Activated gamma-delta T cell treated with anti-CD3 and anti-CD28 coated beads, Interleukin-2, amount 50 U/mL, for 16 hours (primary cell): ENCODE measurements at places on chromosomes 12 and 14.
A peak's percentile ranks its signal among the peaks of the same experiment; 100 is the strongest.

DNA sequence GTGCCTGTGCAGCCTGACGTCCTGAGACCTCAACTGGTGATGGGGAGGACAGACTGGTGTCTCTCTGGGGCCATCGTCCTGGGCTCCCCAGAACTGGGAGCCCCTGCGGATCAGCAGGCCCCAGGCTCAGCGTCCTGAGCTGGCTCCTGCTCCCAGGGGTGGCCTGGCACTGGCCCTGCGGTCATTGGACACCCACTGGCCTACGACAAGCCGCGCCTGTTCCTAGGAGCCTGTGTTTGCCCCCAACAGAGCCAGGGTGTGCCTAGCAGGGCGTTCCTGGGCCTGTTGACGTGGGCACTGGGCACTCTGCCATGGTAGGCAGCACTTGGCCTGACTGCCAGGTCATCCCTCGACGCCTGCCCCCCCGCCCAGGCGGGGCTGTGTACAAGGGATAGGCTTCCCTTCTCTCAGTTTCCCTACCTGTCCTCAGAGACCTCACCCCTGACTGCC lies 8.4 kb downstream of the ADSS1 start:
- no peak for DNase-seq

DNA sequence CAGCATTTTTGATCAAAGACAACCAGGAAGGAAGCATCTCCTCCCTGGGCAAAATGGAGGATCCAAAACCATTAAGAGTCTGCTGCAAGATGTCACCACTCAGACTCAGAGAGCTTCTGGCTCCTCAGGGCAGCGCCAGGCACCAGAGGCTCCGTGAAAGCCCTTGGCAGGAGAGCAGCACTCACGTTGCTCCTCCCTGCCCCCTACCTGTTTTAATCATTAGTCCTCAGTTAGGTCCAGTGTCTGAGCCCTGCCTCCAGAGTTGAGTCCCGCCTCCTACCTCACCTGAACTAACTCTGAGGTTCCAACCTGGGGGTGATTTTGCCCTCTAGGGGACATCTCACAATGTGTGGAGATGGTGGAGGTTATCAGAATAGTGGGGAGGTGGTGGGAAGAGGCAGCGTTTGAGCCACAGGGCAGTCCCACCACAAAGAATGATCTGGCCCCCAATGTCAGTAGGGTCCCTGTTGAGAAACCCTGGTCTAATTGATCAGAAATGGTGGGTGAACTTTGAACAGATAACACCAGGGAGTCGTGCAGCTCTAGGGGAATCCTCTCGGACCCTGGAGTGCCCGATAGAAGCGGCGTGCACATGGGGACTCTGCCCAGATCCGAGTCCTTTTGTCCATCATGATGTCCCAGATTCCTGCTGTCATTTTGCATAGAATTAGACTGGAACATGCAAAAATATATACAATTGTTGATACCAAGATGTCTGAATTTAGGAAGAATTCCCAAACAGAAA lies 156.7 kb upstream of the DIO3 start:
- DNase-seq: no peak

DNA sequence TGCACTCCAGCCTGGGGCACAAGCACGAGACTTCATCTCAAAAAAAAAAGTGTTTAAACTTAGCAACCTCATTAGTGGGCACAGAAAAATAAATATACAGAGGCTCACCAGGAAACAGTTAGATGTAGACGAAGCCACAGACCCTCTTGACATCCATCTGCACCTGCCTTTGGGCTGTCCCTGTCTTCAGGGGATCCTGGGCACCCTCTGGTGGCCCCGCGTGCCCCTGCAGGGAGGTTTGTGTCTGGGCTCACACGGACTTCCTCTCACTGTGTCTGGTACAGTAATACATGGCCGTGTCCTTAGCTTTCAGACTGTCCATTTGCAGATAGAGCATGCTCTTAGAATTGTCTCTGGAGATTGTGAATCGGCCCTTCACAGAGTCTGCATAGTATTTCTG lies 916.5 kb downstream of the TMEM121 start:
- DNase-seq: peak; percentile 41

GRCh38 chr12:123389560-123390351 lies 5.8 kb downstream of the KMT5A start:
- no peak for DNase-seq

GRCh38 chr12:5018677-5019076 lies 25.0 kb upstream of the KCNA5 start:
- DNase-seq: no peak

- DNase-seq: no peak
These were observed 46.5 kb downstream of the CACNA2D4 start for GRCh38 chr12:1872001-1872400.

- no peak for DNase-seq
These were observed 207.7 kb upstream of the SLC16A7 start for GRCh38 chr12:59388176-59388575.

DNA sequence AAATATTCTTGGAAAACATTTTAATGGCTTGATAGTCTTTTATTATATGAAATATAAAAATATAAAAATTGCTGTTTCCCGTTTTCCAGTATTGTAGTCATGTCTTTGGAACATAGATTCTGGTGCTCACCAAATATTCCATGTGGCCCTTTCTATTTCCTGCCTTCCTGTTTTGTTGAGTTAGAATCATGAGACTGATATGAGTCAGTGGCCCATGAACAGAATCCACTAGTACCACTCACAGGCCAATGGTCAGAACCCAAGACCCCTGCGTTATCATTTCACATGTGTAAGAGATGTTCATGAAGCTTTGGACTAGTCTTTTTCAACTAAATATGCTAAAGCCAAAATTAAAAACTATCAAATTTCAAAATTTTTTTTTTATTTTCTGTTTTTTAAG lies 56.9 kb downstream of the BICD1 start:
- DNase-seq: no peak

GRCh38 chr14:79407572-79407971 lies 803.7 kb downstream of the DIO2 start:
- DNase-seq: no peak

- DNase-seq: no peak
These were observed 52.4 kb downstream of the ARL6IP4 start for GRCh38 chr12:123032736-123033391.

GRCh38 chr14:95269493-95269892 lies 50.2 kb downstream of the CLMN start:
- DNase-seq: no peak

DNA sequence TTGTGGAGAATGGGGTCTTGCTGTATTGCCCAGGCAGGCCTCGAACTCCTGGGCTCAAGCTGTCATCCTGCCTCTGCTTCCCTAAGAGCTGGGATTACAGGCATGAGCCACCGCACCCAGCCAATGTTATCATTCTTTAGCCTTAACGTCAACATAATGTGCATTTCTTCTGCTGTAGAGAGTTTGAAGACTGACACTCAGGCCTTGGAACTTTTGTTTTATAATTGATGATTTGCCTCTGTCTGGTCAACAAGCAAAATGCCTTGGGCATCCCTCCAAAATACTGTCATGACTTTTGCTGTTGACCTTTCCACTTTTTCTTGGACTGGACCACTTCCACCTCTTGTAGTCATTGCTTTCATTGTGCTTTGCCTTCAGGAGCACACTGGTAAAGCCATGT lies 29.0 kb downstream of the FAM234B start:
- DNase-seq: no peak

GRCh38 chr12:111174251-111174960 lies 194.5 kb downstream of the PHETA1 start:
- no peak for DNase-seq

GRCh38 chr12:103382736-103383346 lies 112.9 kb downstream of the C12orf42 start:
- no peak for DNase-seq

DNA sequence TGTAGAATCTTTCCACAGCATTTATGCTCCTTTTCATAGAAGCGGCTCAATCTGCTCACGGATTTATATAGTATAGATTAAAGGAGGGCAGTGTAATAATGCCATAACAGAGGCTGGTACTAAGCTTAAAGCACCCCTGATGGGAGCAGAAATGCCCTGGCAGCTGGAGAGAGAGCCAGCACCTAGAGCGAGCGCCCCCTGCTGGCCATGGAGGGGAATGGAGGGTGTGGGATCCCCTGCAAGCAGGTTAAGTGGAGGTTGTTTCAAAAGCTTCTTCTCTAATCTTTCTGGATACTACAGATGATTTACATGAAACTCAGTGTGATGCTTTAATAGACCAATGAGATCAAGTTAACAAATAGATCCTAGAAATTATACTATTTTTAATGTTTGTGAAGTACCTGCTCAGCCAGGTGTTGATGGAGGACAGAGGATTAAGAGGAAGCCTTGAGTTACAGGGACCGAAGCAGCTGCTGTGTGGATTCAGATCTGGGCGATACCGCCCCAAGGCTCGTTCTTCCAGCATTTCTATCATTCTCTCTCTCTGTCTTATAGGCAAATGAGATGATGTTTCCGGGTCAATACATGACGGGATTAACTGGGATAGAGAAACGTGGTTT lies 1519.3 kb upstream of the TMEM132C start:
- peak; percentile 20 for DNase-seq

DNA sequence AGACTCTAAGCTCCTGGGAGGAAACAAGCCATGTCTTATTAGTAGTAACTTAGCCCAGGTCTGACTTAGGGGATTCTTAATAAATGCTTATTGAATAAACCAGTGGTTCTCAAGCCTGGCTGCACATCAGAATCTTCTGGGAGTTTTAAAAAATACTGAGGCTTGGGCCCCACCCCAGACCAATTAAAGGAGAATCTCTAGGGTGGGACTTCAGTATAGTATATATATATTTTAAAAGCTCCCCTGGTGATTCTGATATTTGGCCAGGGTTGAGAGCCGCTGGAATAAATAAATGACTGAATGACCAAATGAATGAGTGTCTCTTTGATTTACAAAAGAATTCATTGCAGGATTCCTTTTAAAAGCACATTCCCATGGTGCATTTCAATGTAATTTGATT lies 151.5 kb upstream of the GSC start:
- DNase-seq: no peak

- no peak for DNase-seq
These were observed 22.2 kb downstream of the CYP46A1 start for GRCh38 chr14:99706107-99706900.

- DNase-seq: no peak
These were observed 5.3 kb upstream of the BEGAIN start for GRCh38 chr14:100592461-100592891.

GRCh38 chr12:26204612-26205289 lies 9.4 kb downstream of the SSPN start:
- no peak for DNase-seq
